ENCODE measurements at places on chromosomes 11 and 22.

DNA sequence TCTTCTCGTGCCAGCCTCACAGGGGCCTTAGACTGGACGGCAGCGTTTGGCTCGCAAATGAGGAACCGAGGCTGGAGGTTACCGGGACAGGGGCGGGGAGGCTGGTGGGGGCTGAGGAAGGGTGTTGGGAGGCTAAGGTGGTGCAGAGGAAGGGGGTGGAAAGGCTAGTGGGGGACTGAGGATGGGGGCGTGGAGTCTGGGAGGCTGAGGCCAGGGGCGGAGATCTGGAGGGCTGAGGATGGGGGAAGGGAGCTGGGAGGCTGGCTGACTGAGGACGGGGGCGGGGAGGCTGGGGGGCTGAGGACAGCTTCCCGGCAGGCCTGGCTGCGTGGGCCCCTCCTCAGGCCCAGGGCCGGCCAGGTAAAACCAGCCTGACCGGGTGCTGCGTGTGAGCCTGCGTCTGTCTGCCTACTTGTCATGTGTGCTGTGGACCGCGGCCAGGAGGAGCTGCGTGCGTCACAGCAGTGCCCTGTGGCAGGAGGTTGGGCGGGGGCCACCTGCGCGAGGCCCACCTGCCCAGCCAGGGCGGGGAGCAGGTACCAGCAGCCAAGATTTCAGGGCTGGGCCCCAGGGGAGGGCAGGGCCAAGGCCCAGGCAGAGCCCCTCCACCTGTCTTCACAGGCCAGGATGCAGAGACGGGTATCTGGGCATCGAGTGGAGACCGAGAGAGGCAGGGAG is 9.4 kb upstream of the PIM3 start:
- DNase-seq, result peak; percentile 77

GRCh38 chr22:35627267-35628041 is 10.3 kb upstream of the MB start:
- peak; percentile 28 for DNase-seq

DNA sequence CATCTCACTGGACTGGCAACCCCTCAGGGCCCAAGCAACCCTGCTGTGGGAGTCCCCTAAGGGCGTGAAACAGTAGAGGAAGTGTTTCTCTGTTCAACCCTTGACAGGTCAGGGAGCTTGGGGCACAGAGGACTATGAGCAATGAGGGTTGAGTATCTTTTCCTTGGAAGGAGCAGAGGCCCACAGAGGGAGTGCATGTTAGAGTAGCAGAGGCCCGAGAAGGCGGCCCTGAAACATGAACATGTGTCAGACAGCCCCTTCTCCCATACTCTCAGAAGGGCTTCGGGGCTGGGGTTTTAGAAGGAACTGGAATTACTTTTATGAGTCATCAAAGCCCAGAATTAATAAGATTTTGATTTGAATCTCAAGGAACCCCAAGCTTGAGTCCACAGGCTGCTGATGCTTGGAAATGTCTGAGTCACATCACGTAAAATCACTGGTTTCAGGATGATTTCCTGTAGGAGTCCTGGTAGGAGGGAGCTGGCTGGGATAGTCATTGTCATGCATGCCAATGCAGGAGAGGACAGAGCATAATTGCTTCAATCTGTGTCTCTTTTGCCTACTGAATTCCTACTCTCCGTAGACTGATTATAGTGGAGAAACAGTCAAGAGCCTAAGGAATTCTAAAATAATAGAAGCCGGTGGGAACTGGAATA is 22.6 kb downstream of the C11orf71 start:
- DNase-seq, result no peak

- DNase-seq, result no peak
Observed at GRCh38 chr11:79414041-79414440, 26.8 kb downstream of the TENM4 start.

DNA sequence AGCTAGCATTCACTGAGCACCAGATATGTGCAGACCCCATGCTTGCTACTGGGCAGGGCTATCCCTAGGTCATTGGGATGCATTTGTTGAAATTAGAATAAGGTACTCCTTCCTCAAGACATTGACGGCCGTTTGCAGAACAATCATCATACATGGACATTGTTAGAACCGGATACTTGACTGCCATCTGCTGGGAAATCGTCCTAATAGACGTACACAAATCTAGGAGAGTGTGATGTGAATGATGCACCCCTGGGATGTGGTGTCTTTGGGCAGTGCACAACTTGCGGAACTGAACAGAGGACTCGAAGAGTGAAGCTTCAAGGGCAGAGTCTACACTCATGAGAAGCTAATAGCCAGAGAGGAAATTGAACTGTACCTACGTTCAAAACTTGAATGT is 35.9 kb downstream of the MYO18B start:
- DNase-seq, result no peak

GRCh38 chr22:33919391-33920196 is 682 bp downstream of the LARGE1 start:
- DNase-seq, result no peak

- DNase-seq, result no peak
Observed at GRCh38 chr22:24875862-24876506, 70.0 kb downstream of the SGSM1 start.

- no peak for DNase-seq
Observed at GRCh38 chr11:117303101-117303500, 12.0 kb downstream of the BACE1-AS start.

GRCh38 chr11:57094181-57094935 is 87.4 kb upstream of the LRRC55 start:
- DNase-seq, result no peak

DNA sequence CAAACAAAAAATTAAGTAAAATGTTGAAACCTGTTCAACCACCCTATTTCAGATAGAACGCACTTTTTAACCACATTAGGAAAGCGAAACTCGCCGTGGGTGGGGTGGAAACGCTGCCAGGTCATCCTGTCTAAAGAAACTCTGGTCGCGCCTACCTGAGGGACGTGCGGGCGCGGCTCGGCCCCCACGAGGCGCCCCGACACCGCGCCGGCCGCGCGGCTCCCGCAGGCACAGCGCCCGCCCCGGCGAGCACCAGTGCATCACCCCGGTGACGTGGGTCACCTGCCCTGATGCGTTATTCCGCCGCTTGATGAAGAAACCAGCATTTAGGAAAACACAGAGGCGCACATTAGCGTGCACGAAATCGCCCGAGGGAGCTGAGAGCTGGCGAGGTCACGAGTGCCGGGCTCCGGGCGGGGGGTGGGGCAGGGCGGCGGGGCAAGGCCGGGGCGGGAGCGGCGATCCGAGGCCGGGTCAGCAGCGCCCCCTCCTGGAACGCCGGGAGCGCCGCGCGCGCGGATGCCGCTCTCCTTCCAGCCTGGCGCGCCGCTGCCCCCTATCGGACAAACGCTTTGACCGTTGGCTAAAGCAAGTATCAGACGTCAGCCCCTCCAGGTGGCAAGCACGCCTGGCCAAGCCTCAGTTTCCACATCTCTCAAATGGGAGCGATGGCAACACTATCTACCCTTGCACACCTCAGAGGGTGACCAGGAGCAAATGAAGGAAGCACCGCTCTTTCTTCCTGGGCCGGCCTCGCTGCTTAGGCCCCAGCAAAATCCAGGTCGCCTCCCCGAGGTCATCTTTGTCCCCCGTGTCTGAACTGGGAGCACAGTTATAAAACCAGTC is 15.7 kb upstream of the SNX32 start:
- DNase-seq, result peak; percentile 84

DNA sequence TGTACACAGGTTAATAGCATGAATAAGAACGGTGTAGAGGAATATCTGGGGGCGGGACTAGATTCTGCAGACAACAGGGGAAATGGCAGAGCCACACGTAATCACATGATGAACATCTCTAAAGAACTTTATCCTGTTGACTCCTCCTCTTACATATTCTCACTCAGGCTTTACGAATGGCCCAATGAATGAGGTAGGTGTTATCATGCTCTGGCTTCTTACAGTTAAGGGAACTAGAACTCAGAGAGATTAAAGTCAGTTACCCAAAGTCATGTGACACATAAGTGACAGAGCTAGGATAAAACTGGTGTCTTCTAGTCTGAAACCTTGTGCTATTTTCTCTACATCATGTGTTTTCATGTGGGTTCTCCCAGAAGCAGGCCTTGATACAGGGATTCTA is 49.0 kb upstream of the BMAL1 start:
- DNase-seq, result no peak
